ENCODE measurements at places on chromosomes 4 and X.
A peak's percentile ranks its signal among the peaks of the same experiment; 100 is the strongest.

- DNase-seq: no peak
Measured at GRCh38 chr4:75598390-75598789, 31.9 kb downstream of the CDKL2 start.

- DNase-seq: peak; percentile 36
Measured at GRCh38 chr4:53490965-53491622, 100.2 kb downstream of the LNX1 start.

DNA sequence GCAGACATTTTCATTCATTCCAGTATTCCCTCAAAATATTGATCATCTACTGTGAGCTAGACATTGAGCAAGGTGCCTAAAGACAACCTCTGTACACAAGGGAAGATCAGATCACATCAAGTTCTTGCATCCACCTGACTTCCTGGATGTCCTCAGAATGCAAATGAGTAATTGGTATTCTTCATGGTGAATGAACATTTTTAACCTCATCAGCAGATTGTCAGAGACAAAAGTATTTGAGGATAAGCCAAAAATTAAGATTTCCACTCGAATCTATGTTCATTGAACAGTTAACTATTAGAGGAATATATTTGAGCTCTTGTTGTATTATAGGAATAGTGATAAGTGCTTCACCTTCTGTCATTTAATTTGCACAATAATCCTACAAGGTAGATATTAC is 1.3 kb downstream of the SMARCAD1 start:
- DNase-seq: no peak

DNA sequence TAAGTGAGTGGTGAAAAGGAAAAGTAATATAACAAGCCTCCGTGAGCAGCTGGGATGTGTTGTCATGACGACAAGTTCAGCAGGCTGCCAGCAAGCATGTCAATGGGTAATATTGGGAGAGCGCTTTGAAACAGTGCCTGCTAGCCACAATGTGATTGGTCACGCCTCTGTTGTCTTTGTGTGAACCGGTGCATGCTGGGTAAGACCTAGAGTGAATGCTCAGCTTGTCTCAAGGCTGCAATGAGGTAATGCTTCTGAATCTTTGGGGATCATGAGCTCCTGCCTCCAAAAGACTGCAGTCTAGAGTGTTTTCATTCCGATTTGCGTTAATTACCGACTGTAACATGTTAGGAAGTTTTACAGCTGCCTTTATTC is 54.9 kb downstream of the STOX2 start:
- DNase-seq: no peak

Data from RCC 7860 (cell line).